ENCODE measurements at places on chromosomes 3 and 15.

- DNase-seq: peak; percentile 49
These were observed 107.9 kb downstream of the FMN1 start for GRCh38 chr15:33086500-33087121.

GRCh38 chr3:13353936-13354542, 66.1 kb downstream of the NUP210 start:
- DNase-seq: no peak

DNA sequence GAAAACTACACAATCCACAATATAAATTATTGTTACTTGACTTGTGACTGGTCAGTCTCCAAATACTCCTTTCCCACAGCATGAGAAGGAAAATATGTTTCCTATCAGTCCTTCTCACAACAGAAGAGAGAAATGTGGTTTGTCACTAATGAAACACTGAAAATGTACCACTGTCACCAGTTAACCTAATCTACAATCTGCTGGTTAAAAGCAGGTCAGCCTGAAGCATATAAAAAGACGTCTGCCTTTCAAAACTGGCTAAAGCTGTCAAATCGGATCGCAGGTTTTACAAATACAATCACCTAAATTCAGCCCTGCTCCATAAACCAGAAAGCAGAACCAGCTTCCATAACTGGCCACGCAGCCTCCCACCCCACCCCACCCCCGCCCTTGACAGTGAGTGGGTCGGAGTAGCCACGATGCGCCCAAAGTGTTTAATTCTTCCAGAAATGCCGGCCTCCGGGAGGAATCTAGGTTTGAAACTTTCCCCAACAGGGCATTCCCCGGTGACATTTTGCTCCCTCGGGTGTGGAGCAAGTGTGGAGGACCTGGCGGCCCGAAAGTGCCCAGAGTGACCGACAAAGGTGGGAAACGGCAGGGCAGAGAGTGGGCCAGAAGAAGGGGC, 682 bp downstream of the ETFA start:
- no peak for DNase-seq

DNA sequence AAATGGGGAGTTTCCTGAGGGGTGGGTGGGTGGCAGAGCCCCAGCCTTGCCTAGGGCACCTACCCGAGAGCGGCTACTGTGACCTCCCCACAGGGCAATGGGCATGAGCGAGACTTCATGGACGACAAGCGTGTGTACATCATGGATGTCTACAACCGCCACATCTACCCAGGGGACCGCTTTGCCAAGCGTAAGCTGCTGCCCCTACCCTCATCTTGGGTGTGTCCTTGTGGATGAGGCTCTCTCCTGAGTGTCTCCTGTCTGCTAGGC, 22.6 kb downstream of the HDAC11 start:
- no peak for DNase-seq

DNA sequence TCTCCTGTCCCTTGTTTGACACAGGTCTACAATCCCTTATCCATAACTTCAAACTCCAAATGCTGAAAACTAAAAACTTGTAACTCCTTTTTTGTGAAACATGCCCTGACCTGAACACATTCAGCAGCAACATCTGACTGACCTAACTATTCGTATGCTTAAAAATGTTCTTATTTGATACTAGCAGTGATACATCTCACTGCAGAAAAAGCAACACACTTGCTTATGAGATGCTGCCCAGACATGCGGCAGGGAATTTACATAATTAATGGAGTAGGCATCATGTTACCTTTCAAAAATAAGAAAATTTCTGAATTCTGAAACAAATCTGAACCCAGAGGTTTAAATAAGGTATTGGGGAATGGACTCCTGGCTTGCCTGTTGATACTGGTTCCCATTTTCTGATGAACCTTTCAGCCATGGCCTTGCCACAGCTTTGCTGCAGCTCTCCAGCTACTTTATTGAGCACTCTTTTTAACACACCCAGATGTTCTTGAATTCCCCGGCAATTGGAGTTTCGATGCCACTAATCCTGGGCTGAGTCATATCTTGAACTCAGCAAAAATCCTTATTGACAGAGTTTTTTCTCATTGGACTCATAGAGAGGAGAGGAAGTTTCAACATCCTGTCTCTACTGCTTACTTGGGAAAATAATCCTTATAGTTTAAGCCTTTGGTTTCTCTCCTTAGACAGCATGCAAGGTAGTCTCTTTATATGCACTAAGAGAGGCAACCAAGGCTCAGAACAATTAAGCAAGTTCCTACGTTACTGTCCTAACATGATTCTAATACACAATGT, 296.6 kb upstream of the LMCD1 start:
- DNase-seq: no peak

DNA sequence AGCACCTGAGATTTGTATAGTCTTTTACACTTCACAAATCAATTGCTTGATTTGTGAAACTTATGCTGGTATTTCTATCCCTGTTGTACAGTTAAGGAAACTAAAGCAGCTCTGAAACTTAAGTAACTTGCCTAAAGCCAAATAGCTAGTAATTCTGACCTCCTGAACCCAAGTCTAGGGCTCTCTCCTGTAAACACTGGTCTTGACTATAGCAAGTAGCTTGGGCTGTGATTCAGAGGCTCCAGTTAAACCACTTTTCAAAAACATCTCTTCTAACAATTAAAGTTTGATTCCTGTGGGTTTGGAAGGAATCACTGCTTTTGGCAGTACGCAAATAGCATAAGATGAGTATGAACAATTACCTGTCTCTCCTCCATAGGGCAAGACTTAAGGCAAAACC, 18.5 kb upstream of the CMTM8 start:
- no peak for DNase-seq

GRCh38 chr3:108131475-108132134, 40.8 kb upstream of the CD47 start:
- no peak for DNase-seq

DNA sequence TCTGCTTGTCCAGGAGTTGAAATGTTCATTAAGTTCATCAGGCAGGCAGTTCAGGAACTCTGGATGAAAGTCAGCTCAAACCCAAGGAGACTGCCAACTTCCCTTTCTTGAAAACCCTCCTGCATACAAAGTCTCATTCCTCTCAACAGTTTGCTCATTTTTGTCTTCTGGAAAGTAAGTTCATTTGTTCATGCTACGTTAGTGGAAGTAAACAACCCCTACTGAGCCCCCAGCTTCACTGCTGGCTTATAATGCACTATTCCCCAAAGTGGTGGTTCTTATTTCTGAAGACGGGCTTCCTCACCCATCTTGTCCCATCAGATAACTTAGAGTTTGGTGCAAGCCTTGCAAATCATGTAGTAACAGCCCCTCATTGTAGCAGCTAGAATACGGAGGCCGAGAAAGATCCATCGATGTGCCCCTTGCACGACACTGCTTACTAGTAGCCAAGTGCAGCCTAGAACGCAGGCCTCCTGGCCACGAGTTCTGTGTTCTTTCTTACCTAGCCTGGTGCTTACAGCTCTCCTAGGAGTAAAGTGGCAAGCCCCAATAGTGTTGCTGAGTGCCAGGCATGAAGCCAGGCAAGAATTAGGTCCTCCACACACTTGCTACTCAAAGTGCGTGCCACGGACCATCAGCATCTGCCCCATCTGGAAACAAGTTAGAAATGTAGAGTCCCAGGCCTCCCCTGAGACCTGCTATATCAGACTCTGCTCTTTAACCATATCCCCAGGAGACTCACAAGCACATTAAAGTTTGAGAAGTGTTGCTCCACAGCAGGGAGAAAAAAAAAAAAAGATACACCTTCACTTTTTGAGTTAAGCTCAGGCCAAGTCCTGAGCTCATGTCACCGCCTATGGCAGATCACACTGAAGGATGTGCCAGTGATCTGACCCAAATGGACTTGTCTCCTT, 82.5 kb downstream of the RFTN1 start:
- no peak for DNase-seq

DNA sequence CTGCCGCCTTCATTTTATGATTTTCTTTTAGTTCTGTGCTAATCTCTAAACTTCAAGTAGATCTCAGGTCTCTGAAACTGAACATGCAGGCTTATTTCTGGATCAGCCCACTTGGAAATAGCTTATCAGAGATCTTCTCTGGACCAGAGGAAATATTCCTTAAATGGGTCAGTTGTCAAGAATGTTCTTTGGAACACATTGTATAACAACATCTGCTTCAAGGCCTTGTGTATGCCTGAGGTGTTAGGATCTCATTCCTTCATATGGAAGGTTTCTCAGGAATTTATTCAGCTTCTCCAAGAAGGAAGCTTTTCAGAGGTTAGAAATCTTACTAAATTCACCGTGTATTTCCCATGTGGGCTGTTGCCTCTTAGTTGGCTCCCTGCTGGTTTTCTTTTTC, 47.4 kb downstream of the SYN2 start:
- DNase-seq: no peak

GRCh38 chr3:123449102-123449996, 459 bp upstream of the ADCY5 start:
- DNase-seq: no peak

- DNase-seq: no peak
These were observed 644.3 kb downstream of the NR2F2 start for GRCh38 chr15:96974761-96975160.

DNA sequence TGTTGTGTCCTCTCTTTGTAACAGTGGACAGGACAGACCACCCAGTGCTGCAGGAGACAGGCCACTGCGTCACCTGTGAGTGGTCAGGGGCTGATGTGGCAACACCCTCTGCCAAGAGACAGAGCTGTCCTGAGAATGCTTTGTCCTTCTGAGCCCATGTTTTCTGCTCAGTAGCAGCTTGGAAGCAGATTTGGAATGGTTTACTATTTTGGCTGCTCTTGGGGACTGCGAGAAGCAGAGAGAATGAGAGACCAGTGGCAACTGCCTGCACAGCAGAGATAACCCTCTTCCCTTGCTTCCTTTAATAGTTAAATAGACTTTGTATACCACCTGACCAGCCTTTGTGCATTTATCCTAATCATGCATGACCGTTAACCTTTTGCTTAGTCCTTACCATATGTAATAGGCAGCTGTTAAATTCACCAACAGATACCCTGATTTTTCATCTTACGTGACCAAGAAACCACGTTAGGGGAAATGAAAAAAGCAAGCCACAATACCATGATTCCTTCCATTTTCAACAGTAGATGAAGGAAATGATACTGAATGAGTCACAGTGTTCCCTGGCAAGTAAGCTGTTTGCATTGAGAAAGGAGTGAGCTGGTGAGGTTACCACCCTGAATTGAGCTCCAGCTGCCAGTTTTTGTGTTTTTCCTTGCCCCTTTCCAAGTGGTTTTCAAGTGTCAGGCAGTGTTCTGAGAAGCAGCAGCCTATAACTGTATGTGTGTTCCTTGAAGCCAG, 35.5 kb downstream of the B3GALNT1 start:
- DNase-seq: no peak

- DNase-seq: no peak
These were observed 353.9 kb downstream of the CHL1 start for GRCh38 chr3:550471-550870.

DNA sequence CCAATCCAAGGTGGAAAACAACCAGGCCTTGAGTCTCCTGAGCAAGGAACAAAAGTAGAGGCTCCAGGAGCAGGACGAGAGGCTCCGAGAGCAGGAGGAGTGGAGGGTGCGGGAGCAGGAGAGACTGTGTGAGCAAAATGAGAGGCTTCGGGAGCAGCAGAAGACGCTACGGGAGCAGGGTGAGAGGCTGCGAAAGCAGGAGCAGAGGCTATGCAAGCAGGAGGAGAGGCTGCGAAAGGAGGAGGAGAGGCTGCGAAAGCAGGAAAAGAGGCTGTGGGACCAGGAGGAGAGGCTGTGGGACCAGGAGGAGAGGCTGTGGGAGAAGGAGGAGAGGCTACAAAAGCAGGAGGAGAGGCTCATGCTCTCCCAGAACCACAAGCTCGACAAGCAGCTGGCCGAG, 60.3 kb upstream of the UBE2Q2 start:
- no peak for DNase-seq

DNA sequence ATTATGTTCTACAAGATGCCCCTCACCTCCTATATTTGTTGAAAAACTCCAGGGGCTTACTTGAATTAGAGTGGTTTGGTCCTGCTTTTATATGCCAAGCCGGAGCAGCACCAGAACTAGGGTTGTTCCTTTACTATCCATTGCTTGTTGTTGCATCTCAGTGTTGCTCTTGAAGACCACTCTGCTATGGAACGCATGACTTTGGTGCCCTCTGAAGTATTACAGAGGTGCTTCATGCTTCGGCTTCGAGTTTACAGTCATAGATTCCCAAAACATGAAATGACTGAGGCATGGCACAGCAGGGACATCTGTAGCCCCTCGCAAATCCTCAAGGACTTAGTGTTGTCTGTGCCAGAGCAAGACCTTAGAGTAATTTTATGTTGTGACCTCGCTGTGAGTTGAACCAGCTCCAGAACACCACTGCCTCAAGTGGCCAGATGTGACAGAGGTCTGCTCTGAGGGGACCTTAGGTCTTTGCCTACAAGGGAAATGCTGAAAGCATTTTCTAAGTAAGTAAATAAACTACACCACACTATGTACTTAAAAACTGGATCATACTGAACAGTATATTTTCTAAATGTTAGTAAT, 67.2 kb upstream of the SIAH2 start:
- DNase-seq: no peak

Data from right renal pelvis (tissue), 4 donors.